ENCODE measurements at places on chromosomes 11 and 22.
A peak's percentile ranks its signal among the peaks of the same experiment; 100 is the strongest.

GRCh38 chr11:65529475-65530156, 4.7 kb downstream of the SCYL1 start:
- no peak for DNase-seq

DNA sequence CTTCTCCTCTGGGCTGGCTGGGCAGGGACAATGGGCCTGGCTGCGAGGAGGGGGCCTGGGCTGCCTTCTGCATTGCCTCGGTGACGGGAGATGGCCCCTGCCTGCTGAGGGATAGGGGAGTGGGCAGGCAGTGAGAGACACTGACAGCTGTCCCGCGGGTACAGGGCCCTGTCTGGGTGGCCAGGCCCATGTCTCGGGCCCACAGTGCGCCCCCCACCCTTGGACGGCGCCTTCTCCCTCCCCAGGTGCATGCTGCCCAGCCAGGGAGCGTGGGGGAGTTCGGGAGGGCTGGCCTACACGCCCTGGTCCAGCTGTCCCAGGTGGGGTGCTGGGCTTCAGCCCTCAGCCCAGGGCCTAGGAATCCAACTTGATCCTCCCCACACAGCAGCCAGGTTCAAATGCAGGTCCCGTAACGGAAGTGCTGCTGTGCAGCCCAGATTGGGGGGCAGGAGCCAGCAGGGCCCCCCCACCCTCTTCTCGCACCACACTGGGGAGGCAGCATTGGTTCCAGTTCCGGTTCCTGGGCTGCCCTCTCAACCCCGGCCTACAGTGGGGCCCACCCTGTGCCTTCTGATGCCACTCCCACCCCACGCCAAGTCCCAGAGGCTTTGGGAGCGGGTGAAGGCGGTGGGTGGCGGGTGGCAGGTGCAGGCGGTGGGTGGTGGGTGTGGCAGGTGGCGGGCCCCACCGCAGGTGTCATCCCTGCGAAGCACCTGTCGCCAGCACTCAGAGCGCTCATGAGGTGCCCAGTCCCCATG, 7.3 kb upstream of the TSSC4 start:
- DNase-seq = no peak

DNA sequence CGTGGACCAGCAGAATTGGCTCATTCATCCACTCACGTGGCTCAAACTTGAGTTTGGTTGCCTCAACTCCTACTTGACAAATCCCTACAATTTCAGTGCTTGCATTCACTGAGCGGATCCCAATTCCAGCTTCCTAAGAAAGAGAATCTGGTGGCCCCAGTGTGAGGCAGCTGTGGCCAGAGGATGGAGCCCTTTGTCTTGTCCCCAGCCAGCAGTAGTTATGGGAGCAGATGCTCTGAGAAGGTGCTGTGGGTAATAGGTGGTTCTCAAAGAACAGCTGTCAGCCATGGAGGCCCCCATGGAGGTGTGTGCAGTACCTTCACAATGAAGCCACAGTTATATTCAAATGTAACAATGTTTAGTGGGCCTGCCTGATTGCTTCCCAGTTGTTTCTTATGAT, 39.3 kb downstream of the KREMEN1 start:
- DNase-seq = no peak

- peak; percentile 56 for DNase-seq
These were observed 31.2 kb downstream of the CD82 start for GRCh38 chr11:44596525-44597276.

DNA sequence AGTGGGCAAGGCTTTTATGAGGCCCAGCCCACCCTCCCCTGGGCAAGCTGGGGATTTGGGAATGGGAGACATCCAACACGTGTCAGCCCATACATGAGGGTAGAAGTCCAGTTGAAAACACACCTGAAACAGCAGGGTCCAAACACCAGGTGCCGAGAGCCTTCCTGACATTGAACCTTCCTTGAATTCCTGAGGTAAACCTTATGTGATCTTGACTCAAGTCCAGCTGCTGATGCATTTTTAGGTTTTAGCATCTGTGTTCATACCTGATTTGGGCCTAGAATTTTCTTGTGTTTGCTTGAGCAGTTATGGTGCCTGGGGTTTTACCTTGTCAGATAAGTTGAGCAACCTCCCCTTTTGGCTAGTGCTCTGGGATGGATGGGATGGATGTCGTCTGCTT, 66.3 kb downstream of the CDKN1C start:
- DNase-seq = no peak

DNA sequence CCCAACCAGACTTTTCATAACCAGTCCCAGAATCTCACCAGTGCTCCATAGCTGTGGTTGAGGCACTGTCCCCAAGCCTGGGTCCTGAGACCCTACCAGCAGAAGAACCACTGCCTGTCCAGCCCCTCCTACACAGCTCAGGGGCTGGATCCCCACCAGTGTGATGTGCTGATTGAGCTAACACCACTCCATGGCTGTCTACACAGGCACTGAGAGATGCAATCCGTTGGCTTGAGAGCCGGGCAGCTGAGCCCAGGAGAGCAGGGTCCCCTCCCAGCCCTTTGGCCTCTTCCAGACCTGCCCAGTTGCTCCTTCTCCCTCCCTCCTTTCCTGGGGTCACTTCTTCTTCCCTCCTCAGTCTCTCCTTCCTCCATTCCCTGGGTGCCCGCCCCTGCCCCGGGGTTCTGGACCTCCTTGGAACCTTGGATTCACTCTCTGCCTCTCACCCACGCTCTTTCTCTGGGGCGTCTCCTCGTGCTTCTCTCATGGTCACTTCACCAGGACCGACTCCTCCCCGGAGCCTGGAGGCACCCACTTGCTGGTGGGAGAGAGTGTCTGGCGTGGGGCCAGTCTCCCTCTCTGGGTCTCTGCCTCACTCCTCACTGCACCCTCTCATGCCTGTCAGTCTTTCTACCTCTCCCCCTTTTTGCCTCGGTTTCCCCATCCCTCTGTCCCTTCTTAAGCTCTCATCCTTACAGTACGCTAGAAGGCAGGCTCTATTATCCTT, 706 bp upstream of the SCYL1 start:
- DNase-seq = no peak

- DNase-seq = no peak
These were observed 44.5 kb downstream of the FEZ1 start for GRCh38 chr11:125451400-125452124.

DNA sequence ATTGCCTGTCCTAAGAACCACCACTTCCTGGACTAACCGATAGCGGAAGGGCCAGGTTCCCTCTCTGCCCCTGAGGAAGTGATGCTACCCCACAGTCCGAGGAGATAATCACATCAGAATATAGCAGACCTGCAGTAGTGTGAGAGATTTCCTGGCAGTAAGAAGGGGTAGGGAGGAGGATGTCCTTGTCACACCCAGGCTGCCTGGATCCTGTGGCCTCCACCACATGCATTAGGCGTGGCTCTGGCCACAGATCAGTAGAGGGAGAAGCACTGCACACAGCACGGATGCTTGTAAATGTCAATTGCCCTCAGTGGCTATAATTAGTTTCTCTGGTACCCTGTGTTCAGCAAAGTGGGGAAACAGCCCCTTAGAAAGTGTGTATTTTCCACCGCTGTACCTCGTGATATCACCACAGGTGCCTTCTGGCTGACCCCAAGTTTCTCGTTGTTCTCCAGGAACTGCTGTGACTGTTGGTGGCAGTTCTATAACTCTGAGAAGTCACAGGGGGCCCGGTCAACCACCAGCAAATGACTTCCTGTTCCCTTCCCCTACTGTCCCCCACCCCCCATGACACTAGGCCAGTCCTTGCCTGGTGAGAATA, 61.8 kb downstream of the UBASH3B start:
- peak; percentile 45 for DNase-seq

DNA sequence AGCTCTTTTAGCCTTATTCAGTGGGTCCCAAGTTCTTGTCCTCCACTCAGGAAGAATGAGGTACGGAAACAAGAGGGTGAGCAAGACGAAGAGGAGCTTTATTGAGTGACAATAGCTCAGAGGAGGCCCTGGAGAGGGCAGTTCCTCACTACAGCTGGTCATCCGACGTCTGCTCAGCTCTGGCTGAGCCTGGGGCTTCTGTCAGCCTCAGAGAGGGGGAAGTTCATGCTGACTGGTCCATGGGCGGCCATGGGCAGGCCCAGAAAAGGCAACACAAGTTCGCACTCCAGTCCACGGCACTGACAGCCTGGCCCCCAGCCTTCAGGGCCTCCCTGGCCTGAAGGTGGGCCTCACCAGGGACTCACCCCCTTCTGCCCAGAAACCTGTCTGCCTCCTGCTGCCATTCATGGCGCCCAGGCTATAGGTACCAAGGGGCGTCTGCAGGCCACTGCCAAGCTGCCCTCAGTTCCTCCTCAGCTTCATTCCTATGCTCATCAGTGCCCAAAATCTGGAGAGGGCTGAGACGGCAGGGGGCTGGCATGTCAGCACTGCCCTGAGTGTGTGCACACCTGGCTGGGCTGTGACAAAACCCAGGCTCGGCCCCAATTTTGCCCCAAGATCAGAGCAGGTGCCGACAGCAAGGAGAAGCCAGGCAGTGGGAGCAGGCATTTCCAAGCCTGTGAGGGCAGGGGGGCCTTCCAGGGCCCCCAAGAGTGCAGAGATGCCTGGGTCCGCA, 21.7 kb upstream of the KIAA0930 start:
- no peak for DNase-seq

- no peak for DNase-seq
These were observed 52.2 kb upstream of the L3MBTL2 start for GRCh38 chr22:41152902-41153301.

GRCh38 chr11:80980227-80980626, 1539.4 kb upstream of the TENM4 start:
- DNase-seq = no peak

- DNase-seq = no peak
These were observed 56.9 kb downstream of the ME3 start for GRCh38 chr11:86615487-86615886.

Data from stimulated activated CD8-positive, alpha-beta memory T cell treated with anti-CD3 and anti-CD28 coated beads, Interleukin-2, amount 100 ng/mL, for 48 hours (primary cell).